ENCODE measurements at places on chromosomes 2 and 18.
A peak's percentile ranks its signal among the peaks of the same experiment; 100 is the strongest.

- no peak for DNase-seq
Observed at GRCh38 chr2:33786881-33787280, 187.8 kb upstream of the FAM98A start.

- DNase-seq: peak; percentile 8
Observed at GRCh38 chr18:13381331-13381730, 162.8 kb downstream of the LDLRAD4 start.

DNA sequence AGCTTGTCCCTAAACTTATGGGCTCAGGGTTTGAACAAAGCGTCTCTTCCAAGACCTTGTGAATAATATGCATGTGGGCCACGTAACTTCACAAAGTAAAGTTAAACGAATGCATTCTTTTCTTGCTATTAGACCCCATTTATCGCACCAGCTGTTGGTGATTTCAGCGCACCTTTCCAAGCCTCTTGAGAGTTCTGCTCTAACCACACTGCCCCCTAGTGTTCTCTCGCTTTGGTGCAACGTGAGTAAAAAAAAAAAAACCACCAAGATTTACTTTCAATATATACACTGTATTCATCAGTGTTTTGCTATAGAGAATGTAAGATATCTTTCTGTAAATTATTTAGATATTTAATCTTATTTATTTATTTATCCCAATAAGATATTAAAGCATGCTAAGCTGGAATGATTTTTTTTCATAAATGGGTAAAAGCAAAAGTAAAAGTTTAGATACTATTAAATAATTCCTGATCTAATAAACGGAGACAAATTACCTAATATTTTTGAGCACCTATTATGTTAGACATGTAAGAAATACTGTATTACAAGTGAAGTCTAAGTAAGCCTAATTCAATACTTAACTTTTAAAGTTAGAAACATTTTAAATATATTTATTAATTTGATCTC lies 459.5 kb downstream of the DLGAP1 start:
- peak; percentile 71 for DNase-seq

GRCh38 chr2:156947261-156947660 lies 310.2 kb upstream of the GALNT5 start:
- DNase-seq: no peak

All from head of caudate nucleus (tissue), 42 donors.